LHCN-M2 (cell line): ENCODE measurements at places on chromosomes 6 and 20.

DNA sequence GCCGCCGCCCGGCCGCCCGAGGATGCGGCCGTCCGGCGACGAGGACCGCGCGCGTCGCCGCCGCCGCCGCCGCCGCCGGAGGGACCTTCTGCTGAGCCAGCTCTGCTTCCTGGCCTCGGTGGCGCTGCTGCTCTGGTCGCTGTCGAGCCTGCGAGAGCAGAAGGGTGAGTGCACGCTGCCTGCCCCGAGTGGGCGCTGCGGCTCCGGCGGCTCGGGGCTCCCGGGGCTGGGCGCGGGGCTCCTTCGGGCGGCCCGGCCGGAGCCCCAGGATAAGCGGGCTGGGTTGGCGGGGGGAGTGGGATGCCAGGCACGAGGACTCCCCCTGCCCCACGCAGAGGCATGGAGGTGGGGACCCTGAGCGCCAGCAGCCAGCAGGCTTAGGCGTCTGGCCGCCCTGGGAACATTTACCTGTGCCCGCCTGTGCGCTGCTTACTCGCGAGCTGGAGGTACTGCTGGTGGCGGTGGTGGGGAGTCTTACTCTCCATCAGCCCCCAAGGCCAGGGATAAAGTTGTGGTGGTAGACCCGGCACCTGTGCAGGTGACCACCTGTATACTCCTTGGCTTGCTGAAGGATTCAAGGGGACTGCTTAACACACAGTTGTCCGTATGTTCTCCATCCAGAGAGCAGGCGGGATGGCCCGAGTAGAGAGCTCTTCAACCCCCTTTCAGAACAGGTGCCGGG lies 520 bp downstream of the SLC24A3 start:
- DNase-seq, result no peak

DNA sequence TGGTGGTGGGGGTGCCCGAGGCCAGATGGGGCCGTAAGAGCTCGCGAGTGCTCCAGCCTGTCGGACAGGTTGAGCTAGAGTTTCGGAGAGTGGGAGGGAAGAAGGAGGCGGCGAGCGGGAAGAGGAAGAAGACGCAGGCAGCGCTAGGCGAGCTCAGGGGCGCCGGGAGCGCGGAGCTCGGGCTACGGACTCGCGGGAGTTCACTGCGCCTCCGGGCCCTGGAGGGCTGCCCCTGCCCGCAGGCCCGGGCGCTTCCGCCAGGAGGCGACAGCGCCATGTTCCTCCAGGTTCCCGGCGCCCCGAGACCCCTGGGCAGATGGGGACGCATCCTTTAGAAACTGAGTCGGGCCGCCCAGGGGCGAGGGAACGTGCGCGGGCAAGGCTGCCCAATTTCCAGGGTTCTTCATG lies 984 bp downstream of the TFAP2C start:
- DNase-seq, result no peak

GRCh38 chr20:63617092-63617875 lies 9.6 kb downstream of the GMEB2 start:
- DNase-seq, result no peak

DNA sequence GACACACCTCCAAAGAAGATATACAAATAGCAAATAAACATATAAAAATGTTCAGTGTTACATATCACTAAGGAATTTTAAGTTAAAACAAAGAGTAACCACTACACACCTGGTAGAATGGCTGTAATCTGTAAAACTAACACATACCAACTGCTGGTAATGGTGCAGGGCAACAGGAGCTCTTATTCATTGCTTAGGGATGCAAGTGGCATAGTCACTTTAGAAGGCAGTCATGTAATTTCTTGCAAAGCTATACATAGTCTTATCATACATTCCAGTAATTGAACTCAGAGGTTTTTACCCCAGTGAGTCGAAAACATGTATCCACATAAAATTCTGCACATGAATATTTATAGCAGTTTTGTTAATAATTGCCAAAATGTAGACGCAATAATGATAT lies 906.8 kb upstream of the CITED2 start:
- DNase-seq, result no peak

- DNase-seq, result peak; percentile 12
Measured at GRCh38 chr20:46523696-46524328, 10.5 kb upstream of the ZNF334 start.
